ENCODE measurements at places on chromosomes 5 and 9. TPM values are rescaled to one million over a fixed set of nuclear protein-coding genes. Genes with fewer than 3 reads are reported as not detected.

GRCh38 chr9:125431741-125432271 lies 170.2 kb downstream of the GAPVD1 start:
- DNase-seq: no peak
- no peak overlapping the region for H3K27ac ChIP-seq
- no peaks in the 10 kb centered on the region for H3K4me1 ChIP-seq
- no peak overlapping the region for H3K4me3 ChIP-seq

GRCh38 chr5:13771011-13771571 lies 173.4 kb downstream of the DNAH5 start:
- H3K36me3 ChIP-seq: no peaks in the 10 kb centered on the region
- H3K27ac ChIP-seq: no peak overlapping the region
- H3K4me3 ChIP-seq: no peak overlapping the region
- H3K27me3 ChIP-seq: no peaks in the 10 kb centered on the region
- no peak for DNase-seq

DNAJB5 gene
- total RNA-seq: 2.9 TPM

DNA sequence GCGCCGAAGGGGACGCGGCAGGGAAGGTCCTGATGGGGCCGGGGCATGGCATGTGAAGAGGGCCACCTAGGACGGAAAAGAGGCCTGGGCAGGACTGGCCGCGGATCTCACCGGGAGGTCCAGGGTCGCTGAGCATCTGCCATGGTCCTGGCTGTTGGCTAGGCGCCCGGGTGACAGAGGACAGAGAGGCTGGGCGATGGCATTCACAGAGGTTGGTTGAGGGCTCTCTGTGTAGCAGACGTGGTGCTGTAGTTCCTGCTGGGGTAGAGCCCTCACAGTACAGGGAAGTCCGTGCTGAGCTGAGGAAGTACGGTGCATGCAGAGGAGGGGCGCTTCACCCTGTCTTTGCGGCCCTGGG lies 427 bp downstream of the PCYOX1L start:
- H3K4me1 ChIP-seq: no peaks in the 10 kb centered on the region
- peak; percentile 48 for DNase-seq
- no peaks in the 10 kb centered on the region for H3K36me3 ChIP-seq
- H3K27me3 ChIP-seq: no peaks in the 10 kb centered on the region
- peak overlapping the region; percentile 86 for H3K4me3 ChIP-seq
- H3K27ac ChIP-seq: peak overlapping the region; percentile 33

SLC46A2 gene
- not detected for total RNA-seq

NR3C1 gene
- 28.5 TPM for total RNA-seq

DNA sequence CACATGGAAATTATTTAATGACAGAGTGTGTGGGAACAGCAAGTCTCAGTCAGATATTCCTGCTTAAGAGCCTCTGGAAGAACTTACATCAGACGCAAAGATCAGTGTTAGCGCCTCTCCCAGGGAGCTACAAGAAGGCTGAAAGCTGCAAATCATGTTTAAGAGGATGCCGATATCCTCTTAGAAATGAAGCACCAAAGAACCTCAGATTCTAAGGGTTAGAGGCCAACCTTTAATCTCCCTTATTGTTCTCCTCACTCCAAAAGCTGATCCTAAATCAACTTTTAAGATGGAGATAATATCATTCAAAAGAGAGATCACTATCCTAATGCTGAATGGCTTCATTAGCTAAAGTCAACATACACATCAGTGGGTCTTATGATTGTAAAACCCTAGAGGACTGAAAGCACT lies 160.6 kb downstream of the NFIB start:
- no peaks in the 10 kb centered on the region for H3K27me3 ChIP-seq
- H3K36me3 ChIP-seq: no peaks in the 10 kb centered on the region
- no peak for DNase-seq
- no peak overlapping the region for H3K27ac ChIP-seq
- H3K4me1 ChIP-seq: no peaks in the 10 kb centered on the region

All from pancreas (tissue), 10 donors.